ENCODE measurements at places on chromosomes 3 and 15. TPM values are rescaled to one million over a fixed set of nuclear protein-coding genes. Genes with fewer than 3 reads are reported as not detected.

DNA sequence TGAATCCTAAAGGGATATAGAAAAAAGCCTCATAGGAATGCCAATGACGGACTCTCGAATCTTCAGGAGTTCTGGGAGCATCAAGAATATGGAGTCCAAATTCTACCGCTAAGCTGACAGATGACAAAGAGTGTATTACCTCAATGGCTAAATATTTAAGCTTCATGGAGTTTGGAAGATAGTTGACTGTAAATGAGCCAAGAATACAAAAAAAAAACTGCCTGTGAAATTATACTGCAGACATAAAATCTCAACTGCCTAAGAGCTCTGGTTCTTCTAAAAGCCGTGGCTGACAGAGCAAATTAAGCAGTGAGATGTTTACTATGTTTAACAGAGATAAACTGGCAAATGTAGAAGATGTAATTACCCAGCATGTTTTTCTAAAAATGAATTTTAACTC lies 140.0 kb downstream of the GADL1 start:
- DNase-seq, result no peak

GRCh38 chr3:197171481-197172067 lies 126.8 kb downstream of the DLG1 start:
- DNase-seq, result no peak

DNA sequence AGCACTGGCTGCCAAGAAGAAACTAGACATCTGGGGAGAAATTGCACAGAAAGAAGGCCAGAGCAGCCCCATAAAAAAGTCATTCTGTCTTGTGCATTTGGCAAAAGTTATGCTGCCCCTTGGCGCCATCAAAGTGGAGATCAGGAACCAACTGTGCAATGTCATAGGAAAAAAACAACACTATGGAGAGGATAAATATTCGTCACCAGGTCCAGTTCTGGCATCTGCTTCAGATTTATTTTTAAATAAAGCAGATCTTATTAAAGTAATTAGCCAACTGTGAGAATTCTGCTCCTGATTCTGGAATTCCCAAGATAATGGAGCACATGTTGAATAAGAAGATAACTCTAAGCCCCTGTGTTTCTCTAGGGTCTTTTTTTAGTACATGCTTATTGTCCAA lies 500.0 kb upstream of the IL12A start:
- DNase-seq, result no peak

- no peak for DNase-seq
These were observed 4.3 kb upstream of the GPR160 start for GRCh38 chr3:170033489-170033888.

- DNase-seq, result no peak
These were observed 29.2 kb downstream of the SLC6A11 start for GRCh38 chr3:10845001-10845761.

DNA sequence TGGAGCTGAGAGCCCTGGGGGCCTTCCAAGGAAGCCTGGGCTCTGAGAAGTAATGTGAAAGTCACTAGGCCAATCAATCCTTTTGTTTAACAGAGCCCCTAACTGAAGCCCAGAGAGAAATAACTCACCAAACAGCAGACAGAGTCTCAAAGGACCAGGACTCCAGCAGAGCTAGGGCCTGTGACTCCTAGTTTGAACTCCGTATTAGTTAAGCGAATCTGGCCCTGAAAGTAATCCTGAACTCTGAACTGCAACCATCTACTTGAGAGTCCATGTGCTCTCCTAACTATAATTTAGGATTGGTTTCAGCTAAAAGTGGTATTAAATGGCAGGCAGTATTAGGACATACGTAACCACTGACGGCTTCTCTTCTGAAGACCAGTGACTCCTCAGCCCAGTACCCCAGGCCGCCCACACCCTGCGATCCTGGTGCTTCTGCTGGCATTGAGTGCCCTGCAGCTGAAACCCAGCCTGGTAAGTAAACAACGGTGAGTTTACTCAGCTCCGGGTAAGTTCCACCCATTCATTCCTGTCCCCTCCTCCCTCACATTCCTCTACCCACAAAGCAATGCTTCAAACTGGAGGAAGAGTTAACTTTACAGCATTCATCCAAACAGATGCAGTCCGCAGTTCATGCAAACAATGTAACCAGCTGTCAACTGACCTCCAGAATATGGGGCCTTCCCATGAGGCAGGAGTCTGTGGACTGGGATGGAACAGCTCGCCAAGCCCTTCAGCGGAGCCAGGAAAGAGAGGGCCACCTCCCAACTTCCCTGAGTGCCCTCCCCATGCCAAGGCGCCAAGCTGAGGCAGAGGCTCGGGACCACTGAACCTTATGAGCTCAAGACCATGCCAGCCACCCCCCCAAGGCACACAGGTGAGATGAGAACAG lies 7.3 kb downstream of the MYO5C start:
- DNase-seq, result no peak

- no peak for DNase-seq
These were observed 9.9 kb downstream of the ARL6IP5 start for GRCh38 chr3:69094467-69095205.

DNA sequence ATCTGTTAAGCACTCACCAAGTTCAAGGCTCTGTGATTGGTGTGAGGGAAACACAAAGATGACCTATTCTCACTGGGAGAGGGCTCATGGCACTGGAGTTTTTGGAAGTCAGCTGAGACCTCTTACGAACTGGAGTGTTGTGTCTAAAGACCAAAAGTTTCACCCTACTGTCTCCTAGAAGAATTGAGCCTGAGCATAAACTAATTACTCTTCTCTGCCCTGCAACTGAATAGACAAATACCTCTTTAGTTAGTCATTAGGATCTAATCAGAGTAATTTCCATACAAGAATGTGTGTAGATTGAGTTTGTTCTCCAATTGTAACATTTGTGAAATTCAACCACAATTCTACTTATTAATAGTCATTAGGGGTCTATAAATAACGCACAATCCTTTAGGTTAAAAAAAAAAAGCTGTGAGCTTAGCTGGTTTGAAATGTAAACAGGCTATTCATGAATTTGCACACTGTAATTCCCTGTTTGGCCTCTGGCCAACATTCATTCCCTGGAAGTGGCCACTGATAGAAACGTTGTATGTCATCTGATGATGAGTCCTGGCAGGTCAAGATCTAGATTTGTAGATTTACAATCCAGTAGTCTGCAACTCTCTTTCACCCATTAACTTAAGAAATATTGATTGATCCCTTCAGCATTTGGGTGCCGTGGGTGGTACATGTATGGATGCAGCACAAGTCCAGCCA lies 76.8 kb upstream of the SOX14 start:
- no peak for DNase-seq

Gene P2RY12
- 20.6 TPM for total RNA-seq

Gene CD47
- 194 TPM for total RNA-seq

Gene GPR160
- 3.9 TPM for total RNA-seq

Gene NOX5
- total RNA-seq, result 0.09 TPM

Gene HYAL1
- total RNA-seq, result 2.1 TPM

Gene SMCO1
- not detected for total RNA-seq
